ENCODE measurements at places on chromosomes 5 and 9.

GRCh38 chr9:23120630-23121029 lies 674.0 kb downstream of the DMRTA1 start:
- no peak for DNase-seq

DNA sequence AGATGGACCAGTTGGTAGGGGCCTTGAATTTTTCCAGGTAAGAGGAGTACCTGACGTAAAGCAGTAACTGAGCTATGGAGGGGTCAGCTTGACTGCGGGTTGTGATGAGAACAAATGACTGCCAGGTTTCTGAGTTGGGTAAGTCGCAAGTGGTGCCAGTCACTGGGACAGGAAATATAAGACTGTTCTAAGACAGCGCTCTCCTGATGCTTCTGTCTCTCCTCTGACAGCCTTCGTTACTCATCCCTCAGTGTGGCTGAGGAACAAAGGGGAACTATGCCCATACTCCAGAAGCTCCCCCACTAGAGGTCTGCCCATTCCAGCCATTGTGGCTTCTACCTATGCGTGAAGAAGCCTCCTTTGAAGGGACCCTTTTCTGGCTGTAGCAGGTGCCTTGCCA lies 13.3 kb downstream of the CAVIN4 start:
- no peak for DNase-seq

DNA sequence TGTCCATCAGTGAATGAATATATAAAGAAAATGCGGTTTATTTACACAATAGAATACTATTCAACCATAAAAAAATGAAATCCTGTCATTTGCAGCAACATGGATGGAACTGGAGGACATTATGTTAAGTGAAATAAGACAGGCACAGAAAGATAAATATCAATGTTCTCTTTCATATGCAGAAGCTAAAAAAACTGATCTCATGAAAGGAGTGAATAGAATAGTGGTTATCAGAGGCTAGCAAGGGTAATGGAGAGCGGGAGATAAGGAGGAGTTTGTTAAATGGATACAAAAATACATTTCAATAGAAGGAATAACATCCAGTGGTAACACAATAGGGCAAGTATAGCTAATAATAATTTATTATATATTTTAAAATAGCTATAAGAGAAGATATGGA lies 65.0 kb downstream of the AGTPBP1 start:
- no peak for DNase-seq

GRCh38 chr5:135037519-135038204 lies 3.6 kb upstream of the PITX1 start:
- no peak for DNase-seq

DNA sequence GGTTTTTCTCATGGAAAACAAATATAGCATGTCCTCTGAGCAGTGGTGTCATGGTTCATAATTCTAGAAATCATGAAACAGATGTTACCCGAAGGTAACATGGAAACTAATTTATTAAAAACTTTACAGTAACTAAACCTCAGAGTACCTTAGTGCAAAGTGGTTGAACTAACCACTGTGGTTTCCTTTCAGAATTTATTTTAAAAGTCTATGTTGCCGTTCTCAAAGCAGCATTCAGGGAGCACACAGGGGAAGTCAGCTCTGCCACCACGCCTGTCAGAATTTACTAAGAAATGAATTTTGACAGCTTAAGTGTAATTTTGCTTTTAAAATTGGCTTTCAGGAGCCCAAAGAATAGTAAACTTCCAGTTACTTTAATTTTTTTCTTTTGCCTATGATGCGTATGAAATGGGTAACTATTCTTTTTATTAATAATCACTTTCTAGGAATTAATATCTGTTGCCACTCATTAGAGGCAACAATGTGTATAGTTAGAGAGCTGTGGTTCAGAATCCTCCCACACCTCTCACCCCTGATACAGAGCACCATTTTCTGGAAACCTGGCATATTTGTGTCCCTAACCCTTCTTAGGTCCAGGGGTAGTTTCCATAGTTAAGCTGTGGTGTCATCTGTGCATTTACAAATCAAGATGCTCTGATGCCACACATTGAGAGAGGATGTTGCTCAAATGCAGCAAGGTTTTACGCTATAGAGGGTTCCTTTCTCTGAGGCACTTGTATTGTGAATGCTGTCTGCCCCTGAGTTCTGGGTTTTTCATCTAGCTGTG lies 202.6 kb downstream of the ZSWIM6 start:
- no peak for DNase-seq

DNA sequence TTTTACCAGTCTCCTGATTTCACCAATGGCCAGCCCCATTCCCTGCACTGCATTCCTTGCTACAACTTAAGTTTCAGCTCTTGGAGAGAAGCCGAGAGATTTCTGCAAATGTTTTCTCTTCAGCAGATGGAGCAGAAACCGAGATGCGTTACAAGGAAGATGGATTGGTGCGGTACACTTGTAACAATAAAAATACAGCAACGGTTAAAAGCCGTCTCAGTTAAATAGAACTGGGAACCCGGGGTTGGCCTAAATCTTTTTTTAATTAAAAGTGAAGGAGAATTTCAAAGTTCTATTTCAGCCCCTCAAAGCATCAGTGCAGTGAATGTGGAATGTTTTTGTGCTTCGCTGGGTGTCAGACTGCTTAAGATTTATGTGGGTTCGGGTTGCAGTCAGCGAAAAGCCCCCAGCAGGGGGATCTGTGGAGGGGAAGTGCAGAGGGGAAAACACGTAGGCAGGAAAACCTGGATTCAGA lies 19.8 kb downstream of the BRINP1 start:
- no peak for DNase-seq

DNA sequence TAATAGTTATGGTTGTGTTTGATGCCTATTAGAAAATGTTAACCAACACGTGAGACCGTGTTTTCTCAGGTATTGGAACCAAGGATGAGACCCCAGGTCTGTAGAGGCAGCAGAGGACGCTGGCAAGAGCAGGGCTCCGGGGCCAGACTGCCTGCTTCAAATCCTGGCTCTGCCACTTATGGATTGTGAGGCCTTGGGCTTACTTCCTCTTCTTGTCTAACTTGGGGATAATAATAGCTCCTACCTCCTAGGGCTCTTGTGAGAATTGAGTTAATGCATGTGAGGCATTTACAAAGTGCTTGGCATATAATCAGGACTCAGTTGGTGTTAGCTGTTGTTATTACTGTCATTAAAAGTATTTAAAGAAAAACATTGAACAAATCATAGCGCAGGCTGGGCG lies 85.5 kb upstream of the PITX1 start:
- no peak for DNase-seq

DNA sequence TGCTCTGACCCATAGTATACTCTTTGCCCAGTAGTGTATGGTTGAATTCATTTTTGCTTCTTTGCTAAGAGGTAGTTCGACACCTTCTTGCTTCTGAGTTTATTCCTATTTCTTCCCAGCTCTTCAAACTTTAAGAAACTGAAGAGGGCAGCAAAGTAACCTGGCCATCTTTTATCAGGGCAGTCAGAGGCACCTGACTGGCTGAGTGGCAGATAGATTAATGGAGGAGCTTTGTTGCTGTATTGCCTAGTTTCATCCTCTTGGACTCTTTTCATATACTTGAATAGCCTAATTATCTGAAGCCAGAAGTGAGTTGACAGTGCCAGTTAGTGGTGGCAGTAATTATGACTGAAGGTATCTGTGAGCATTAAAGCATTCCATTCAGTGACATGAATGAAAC lies 82.5 kb downstream of the UHRF2 start:
- no peak for DNase-seq

GRCh38 chr9:89225991-89226471 lies 47.4 kb upstream of the SHC3 start:
- no peak for DNase-seq

DNA sequence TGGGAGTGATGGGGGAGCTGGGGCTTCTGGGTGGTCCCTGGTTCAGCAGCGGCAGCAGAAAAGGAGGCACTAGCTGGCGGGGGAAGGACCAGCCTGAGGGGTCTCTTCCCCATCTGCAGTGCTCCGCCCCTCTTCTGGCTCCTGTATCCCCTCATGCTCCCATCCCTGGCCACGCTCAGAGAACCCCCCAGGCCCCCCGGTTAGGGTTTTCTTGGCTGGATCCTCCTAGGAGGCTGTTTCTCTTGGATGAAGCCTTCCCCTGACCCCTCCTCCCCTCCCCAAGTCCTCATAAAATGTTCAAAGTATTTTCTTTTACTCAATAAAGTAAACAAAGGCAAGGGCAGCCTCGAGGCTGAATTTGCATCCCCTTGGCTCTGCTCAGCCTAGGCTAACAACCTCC lies 60.8 kb downstream of the FGF18 start:
- DNase-seq: no peak

DNA sequence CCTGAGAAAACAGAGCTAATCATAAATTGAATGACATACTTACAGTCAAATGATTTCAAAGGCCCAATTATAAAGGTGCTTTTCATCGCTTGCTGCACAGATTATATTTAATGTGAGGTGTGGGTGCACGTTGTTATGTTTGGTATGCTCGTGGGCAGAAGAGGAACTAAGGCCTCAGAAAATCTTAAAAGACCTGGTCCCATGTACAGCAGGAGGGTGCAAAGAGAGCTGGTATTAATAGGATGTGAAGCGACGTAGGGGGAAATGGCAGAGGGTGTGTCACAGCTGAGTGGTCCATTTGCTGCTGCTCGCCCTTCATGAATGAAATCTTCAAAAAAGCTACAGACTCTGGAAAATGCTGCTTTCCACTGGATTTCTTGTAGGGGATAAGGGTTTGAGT lies 40.5 kb upstream of the IFNK start:
- DNase-seq: no peak

- no peak for DNase-seq
Measured at GRCh38 chr5:151041577-151042268, 21.3 kb downstream of the GPX3 start.

DNA sequence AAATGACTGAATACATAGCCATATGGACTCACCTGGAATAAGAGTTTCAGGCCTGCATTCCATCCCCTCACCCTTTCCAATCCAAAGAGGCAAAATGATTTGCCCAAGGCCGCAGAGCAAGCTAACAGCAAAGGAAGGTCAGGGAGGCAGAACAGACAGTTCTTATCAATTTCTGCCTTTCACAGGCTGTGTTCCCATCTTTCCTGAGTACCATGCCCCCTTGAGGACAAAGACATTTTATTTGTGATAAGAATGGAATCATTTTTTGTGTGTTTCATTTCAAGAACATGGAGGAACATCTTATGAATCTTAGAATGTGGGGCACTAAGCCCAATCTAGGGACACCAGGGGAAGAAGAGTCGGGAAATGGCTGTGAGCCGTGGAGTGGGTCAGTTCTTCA lies 13.9 kb downstream of the LHFPL2 start:
- no peak for DNase-seq

DNA sequence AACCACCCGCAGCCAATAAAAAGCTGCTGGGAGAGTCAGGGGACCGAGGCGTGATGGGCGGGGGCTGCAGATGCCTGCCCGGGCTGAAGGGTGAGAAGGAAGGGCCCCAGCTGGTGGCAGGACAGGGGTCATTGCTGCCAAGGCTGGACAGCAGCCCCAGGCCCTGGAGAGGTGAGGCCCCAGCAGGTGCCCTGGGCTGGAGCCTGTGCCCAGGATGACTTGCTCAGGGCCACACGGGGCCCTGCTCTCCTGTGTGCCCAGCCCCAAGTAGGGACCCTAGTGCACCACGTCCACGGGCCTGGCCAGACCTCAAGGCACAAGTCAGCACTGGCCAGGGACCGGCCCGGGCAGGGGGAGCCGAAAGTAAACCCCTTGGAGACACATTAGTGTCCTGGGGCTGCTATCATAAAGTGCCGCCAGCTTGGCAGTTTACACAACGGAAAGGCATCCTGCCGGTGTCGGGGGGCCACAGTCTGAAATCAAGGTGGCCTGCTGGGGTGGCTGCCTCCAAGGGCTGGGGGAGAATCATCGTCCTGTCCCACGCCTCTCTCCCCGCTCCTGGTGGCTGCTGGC lies 22.0 kb downstream of the LHX3 start:
- DNase-seq: no peak

GRCh38 chr5:149152317-149152746 lies 11.0 kb downstream of the ABLIM3 start:
- DNase-seq: no peak

GRCh38 chr9:86491468-86492266 lies 137.5 kb upstream of the TUT7 start:
- no peak for DNase-seq

GRCh38 chr5:160938532-160938931 lies 86.5 kb upstream of the ATP10B start:
- no peak for DNase-seq

- no peak for DNase-seq
Measured at GRCh38 chr9:124258607-124259157, 933 bp downstream of the NEK6 start.
